Neuronal stem cell (in vitro differentiated cells): ENCODE measurements at places on chromosomes 12 and 14.

GRCh38 chr12:102534899-102535298 is 54.5 kb upstream of the IGF1 start:
- H3K4me3 ChIP-seq, result no peak overlapping the region
- H3K36me3 ChIP-seq, result no peaks in the 10 kb centered on the region
- H3K27ac ChIP-seq, result no peak overlapping the region
- H3K4me1 ChIP-seq, result no peaks in the 10 kb centered on the region
- H3K27me3 ChIP-seq, result no peaks in the 10 kb centered on the region
- no peak for DNase-seq

- no peaks in the 10 kb centered on the region for H3K27me3 ChIP-seq
- no peaks in the 10 kb centered on the region for H3K36me3 ChIP-seq
Observed at GRCh38 chr12:47819138-47819895, 386 bp downstream of the HDAC7 start.

DNA sequence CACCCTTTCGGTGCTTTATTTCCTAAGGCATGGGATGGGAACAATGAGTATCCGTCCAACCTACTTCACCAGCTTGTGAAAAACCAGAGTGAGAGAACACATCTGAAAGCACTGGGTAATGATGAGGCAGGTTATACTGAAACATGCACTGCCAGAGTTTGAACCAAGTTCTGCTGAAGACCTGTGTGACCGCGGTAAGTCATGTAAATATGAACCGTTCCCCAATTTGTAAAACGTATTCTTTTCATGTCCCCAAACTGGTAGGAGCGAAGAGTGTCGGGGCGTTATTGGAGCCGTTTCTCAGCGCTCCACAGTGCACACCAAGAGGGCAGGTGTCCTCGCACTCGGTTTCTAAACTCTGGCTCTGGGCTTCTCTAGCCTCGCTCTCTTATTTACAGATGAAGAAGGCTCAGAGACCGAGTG is 788 bp upstream of the NGDN start:
- H3K27me3 ChIP-seq, result no peaks in the 10 kb centered on the region
- H3K27ac ChIP-seq, result peak overlapping the region; percentile 71
- peak overlapping the region; percentile 33 for H3K4me3 ChIP-seq
- H3K4me1 ChIP-seq, result peaks cover 4% of the 10 kb centered on the region

- H3K27ac ChIP-seq, result no peak overlapping the region
- no peaks in the 10 kb centered on the region for H3K27me3 ChIP-seq
- peaks cover 4% of the 10 kb centered on the region for H3K4me1 ChIP-seq
- no peak for DNase-seq
- peaks cover 61% of the 10 kb centered on the region for H3K36me3 ChIP-seq
Observed at GRCh38 chr12:123263196-123263817, 8.3 kb downstream of the CDK2AP1 start.

DNA sequence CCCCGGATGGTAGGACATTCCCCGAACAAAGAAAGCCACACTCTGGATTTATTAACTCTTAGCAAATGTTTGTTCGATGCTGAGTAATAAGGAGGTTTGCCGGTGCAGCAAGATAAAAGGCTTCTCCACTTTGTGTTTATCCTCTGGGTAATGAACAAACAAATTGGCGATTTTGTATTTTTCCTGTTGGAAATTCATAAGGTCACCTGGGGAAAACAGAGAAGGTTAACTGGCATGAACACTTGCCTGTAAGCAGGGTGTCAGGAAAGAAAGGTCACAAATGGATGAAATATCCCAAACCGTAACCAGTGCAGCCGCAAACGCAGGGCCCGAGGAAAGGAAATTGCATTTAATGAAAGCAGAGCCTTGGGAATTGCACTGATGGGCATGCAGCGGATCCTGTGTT is 132.8 kb downstream of the RMST start:
- no peaks in the 10 kb centered on the region for H3K27me3 ChIP-seq
- H3K27ac ChIP-seq, result no peak overlapping the region
- no peak for DNase-seq
